ENCODE measurements at places on chromosomes 5 and 9.

DNA sequence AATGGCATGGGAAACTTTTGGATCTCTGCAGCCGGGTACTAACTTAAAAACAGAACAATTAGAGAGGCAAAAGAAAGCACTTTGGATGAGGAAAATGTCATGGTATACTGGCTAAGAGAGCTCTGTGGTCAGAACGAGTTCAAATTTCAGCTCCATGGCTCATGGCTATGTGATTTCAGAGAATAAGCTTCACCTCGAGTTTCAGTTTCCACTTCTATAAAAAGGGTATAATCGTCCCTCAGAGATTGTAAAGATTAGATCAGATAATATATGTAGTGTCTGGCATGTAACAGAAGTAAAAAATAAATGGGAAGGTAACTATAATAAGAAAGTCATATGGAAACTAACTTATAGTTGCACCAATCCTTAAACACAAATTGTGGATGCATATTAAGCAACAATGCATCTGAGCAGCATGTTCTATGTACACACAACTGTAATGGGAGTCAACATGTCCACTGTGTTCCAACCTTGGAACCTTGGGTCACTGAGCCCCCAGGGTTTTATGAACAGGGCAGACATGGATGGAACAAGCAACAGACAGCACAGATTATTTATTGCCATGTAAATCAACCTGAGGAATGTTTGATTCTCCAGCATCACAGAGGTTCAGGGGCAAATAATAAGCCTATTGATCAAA lies 145.4 kb downstream of the MAPKAP1 start:
- no peak for DNase-seq

DNA sequence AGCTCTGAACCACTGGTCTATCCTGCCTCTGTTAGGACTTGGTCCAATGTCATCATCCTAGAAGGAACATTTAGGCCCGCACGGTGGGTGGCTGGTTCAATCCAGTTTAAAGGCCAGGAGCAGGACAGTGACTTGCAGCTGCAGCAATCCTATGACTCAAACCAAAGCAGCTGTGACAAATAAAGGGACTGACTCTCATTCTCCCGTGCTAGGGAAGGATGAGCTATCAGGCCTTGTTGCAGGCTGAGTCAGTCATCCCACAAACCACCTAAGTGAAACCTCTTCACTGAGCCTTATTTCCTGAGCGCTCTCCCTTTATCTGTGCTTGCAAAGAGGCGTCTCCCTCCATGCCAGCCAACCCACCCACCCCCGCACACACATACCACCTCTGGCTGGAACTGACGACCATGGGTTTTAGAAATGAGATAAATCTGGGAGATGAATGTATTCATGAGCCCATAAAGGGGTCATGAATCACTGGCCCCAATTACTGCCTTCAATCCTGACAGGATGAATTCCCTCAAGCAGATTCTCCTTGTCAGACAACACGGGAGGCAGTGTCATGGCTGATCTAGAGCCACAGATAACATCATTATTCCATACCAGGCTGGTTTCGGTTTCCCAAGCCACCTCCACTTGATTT lies 93.4 kb downstream of the KCNIP1 start:
- no peak for DNase-seq

DNA sequence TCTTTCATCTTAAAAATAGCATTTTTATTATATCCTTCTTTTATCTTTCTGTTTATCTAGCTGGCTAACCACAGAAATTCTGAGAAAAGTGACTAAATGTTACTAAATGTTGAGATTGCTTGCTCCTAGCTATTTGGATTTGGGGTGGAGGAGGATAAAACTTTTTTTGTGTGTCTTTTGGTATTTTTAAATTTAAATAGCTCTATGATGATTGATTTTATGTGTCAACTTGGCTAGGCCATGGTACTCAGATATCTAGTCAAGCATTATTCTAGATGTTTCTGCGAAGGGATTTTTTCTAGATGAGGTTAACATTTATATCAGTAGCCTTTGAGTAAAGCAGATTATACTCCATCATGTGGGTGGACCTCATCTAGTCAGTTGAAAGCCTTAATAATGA lies 75.0 kb downstream of the GCNT1 start:
- no peak for DNase-seq

GRCh38 chr9:130682421-130683121 lies 11.0 kb upstream of the EXOSC2 start:
- peak; percentile 88 for DNase-seq

GRCh38 chr5:91487420-91487819 lies 104.3 kb upstream of the ARRDC3 start:
- DNase-seq: no peak

DNA sequence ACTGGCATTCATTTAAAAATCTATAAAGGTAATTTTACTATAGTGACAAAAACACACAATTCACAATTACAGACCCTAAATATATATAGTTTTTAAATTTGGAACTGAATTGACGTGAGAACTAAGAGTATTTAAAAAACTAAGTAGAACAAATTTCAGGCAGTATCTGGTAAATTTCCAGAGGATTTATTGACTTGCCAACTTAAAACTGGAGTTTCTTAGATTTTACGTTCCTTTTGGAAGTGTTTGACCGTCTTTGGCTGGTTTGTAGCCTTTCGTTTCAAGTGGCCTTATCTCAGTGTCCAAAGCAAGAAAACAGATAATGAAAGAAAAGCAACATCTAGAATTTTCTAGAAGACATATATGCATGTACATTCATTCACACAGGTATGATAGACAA lies 234.4 kb upstream of the VLDLR start:
- no peak for DNase-seq

DNA sequence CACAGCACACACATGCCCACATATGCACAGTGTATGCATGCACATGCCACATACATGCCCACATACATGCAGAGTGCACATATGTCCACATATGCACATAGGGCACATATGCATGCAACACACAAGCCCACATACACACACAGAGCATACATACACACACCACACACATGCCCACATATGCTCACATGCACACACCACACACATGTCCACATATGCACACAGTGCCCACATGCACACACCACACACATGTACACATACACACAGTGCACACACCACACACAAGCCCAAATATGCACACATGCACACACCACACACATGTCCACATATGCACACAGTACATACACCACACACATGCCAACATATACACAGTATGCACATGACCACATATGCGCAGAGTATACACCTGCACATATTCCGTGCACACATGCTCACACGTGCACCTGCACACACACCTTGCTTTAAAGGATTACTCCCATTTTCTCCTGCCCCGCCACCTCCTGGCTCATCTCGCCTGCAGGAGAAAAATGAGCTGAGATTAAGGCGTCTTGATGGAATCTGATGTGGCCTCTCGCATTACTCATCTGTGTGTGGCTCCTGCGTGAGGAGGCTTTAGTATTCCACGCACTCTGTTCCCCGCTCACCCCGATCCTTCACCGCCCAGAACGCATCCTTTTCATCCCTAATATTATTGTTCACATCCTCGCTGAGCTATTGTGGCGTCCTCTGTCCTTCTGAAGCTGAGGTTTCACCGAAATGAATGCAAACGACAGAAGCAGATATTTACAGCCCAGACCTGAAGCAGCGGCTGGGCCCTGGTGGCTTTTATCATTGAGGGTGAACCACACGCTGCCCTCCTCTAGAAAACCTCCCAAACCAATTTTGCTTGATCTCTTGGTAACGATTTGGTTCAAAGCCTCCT lies 182.7 kb downstream of the OLFM1 start:
- no peak for DNase-seq

GRCh38 chr5:112119508-112119907 lies 299.6 kb downstream of the EPB41L4A start:
- DNase-seq: no peak

DNA sequence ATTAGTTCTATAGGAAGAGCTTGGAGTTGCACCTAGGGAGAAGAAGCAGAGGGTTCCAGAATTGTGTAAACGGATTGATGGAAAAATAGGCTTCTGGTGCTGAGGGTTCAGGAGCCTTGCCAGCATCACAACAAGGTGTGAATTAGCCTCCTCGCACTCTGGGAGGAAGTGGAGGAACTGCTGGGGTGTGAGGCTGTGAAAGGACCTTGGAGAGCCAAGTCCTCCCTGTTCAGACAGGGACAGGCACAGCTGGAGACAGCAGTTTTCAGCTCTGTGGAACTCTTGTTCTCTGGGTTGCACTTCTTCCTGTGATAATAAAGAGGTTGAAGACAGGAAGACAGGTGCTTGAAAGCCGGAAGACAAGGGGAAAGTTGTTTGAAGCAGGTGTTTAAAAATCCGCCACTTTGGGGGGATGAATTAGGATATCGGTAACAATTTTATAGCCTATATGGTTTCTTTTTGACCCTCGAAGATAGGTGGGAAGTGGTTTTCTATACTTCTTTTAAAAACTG lies 22.6 kb downstream of the DAPK1 start:
- DNase-seq: no peak

- no peak for DNase-seq
Observed at GRCh38 chr5:65832603-65833228, 93.7 kb upstream of the ERBIN start.

DNA sequence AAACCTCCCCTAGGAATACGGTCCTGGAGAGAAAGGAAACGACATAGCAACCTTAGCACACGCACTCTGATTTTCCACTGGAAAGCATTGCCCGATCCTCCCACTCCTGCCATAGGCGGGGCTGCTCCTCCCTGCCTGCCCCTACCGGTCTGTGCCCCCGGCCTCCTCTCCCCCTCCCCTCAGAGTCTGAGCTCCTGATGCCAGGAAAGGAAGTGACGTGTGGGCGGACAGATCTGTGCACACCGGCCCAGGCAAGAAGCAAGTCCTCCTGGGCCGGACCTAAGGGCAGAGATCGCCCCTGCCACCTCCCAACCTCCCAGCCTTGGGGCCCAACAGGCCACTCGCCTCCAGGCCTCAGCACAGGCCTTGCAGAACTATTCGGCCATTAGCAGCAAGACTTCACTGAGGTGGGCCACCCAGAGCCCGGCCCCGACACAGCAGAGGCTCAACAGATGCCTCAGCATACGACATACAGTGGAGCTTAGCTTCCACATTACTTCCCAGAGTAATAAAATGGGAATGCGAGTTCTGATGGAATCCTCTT lies 7.2 kb downstream of the NINJ1 start:
- DNase-seq: peak; percentile 59

- DNase-seq: no peak
Observed at GRCh38 chr5:92041911-92042660, 659.0 kb upstream of the ARRDC3 start.

DNA sequence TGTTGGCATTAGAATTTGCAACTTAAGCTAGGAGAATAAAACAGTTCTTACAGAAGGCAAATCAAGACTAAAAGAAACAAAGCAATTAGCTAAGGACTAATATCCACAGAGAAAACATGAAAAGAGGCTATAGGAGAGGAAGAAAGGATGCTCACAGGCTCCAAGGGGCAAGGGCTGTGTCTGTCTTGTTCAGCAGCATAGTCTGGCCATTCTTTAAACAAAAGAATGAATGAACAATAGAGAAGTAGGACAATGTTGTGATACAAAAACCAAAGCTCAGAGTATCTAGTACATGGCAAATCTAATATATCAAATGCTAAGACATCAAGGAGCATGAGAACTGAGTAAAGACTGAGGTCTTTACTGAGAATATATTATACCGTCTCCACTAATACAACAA lies 39.5 kb downstream of the PLPP1 start:
- DNase-seq: no peak

GRCh38 chr5:143820451-143820850 lies 8.5 kb downstream of the HMHB1 start:
- no peak for DNase-seq

DNA sequence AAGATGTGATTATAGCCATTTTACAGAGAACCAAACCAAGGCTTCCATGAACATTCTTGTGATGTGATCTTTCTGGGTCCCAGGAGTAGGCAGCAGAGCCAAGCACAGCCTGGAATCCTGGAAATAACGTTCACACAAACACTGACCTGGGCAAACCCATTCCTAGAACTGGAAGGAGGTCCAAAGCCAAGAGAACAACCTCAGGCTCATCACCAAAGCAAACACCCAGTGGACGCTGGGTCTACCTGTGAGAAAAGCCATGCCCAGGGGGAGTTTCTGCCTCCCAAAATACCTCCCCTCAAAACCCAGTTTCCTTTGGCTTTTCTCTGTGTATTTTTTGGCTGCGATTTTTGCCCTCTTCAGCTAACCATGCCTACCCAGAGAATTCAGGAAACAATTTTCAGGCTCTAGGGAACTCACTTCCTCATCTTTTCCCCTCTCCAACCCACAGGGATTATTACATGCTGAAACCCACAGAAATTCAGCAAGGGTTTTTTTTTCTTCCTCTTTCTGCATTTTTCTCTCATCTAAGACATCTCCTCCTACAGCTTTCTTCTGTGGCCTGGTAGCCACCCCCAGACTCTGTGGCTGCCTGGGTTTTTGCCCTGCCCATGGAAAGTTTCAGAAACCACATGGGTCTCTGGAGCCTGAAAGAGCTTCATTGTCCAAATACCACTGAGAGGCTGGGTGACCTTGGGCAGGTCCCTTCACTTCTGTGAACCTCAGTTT lies 75.0 kb downstream of the TNC start:
- peak; percentile 52 for DNase-seq

- DNase-seq: peak; percentile 54
Observed at GRCh38 chr9:120477534-120478001, 102.4 kb downstream of the CDK5RAP2 start.
